ENCODE measurements at places on chromosomes 2 and 18.

DNA sequence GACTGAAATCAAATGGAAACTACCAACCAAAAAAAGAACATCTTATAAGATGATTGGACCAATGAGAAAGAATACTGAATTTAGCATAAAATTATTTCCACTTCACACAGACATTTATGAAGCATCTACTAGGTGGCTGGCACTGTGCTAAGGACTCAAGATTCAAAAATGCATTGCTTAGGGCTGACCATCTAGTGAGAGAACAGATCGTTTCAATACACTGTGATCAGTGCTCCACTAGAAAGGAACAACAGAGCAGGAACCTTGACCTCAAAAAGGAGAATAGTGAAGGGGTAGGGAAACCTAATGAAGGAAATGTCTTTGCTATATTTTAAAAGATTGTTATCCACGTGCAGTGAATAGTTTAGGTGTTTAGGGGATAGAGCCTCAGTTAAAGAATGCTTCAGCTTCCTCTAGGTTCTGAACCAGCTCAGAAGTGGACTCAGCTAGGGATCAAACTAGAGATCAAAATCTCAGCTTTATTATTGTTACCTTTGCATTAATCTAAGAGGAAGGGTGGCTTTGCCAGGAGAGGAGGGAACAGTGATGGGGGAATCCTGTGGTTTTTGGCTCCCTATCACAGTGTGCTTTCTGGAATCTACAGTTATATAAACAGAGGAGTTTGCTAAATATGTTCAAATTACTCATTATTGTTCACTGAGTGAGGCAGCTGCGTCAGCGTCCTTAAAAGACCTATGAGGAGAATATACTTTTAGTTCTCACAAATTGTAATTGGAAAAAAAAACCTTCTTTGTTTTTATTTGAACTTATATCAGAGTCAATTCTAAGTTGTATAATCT, 16.2 kb upstream of the BBS5 start:
- no peak for DNase-seq

GRCh38 chr18:13470516-13471197, 252.1 kb downstream of the LDLRAD4 start:
- no peak for DNase-seq

- no peak for DNase-seq
Observed at GRCh38 chr2:11365096-11365879, 20.9 kb upstream of the ROCK2 start.

DNA sequence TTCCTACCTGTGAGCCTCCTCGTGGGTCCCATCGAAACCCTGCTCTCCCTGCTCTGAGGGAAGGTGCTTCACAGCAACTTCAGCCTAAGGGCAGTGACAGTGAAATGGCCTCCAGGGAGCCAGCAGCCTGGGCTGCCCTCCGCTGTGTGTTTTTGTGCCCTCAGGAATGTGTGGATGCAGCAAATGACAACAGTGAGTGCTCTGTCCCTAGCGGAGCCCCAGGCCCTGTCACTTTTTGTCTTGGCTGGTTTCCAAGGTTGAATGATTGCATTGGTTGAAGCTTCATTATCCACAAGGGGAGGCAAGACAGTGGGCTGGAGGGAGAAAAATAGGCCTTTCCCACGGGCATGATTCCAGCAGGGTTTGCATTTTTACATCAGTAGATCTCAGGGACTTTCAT, 42.9 kb downstream of the STON1 start:
- DNase-seq: no peak

DNA sequence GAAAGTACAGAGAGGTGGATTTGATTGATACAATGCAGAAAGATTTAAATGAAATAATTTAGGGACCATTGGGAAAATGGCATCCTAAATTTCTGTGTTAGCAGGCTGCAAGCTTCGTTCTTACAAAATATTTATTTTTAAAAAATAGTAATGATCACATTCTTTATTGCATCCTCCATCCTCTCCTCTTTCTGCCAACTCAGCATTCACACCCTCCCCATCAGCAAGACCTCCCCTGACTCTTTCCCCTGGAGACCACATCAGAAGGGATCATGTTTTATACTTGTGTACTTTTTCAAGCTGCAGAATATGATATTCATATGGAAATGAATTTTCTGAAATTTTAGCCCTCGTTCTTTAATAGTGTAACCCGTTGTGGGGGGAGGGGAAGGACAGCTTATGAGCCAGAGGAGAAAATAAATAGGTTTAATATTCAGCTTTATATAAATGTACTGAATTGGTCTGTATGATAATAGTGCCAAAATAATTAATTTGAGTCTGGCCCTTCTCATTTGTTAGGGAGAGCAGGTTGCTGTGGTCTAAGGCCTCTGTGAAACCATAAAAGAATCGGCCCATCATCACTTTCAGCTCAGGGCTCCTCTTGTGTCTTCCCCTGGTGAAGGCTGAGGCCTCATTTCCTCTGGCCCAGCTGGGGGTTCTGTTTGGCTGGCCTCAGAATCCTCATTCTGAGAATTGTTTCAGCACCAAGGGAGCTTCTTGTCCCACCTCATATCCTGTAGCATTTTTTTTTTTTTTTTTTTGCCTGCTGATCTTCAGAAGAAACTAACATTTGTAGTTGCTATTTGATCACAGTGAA, 330.8 kb downstream of the TXNL1 start:
- no peak for DNase-seq

DNA sequence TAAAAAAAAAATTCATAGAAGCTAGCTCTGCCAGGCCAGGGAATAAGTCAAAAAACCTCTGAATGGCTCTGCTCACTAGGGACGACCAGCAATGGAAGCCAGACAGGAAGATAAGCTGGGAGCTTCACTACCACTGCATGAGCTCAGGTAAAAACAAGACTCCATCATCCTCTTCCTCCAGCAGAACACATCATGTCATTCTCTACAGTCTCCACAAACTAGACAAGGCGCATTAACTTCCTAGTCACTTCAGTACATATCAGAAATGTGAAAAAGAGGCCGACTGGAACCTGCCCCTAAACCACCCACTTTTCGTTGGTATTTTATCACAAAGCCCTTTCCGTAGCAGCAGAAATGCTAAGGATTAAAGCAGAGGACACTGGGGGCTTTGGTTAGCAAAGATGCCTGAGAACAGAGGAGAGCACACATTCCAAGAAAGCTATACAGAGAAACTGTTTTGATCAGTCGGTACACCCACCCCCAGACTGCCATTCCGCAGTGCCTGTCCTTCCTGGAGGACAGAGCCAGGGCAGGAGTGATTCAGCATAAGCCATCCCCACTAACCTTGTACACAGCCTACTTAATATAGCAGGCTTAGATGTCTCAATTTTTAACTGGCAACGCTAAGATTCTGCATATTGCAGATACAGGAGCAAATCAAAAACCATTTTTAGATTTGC, 53.4 kb downstream of the AAK1 start:
- DNase-seq: no peak

- no peak for DNase-seq
Observed at GRCh38 chr2:219433666-219434467, 776 bp upstream of the SPEG start.

DNA sequence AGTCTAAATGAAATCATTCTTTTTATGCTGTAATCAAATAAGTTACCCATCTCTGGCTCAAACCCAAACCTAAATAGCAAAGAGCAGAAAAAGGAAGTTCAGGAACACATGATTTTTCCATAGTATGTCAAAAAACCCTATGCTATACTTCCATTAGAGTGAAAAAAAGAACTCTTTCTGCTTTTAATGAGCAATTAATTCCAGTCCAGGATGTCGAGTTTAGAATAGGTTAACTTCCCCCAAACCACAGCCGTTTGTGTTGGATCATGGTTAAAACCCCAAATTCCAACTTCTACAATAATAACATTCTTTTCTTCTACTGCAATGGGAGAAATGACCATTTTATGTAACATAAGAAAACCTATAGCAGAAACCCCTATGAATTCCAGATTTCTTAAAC, 171.1 kb upstream of the NRP2 start:
- no peak for DNase-seq

All from activated naive CD4-positive, alpha-beta T cell (primary cell).